ENCODE measurements at places on chromosomes 3 and 15.

GRCh38 chr3:53657651-53658050 lies 163.2 kb downstream of the CACNA1D start:
- no peak for DNase-seq

DNA sequence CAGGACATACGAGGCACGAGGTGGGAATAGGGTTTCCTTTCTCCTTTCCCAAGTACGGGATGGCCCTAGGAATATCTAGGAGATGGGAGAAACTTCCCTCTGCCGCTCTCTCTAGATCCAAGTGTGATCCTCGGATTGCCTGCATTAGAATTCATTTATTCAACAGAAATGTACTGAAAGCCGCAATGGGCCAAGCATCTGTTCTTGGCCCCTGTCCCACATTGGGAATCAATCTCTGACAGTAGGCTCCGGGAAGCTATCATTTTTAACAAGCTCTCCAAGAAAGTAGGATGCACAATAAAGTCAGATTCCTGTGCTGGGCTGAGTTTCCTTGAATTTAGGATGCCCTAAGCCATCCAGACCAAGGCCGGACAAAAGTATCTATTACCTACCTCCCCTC lies 37.2 kb upstream of the CA12 start:
- DNase-seq: no peak

- DNase-seq: no peak
Observed at GRCh38 chr15:65512807-65513416, 4.6 kb downstream of the DPP8 start.

GRCh38 chr3:147589016-147589415 lies 179.9 kb downstream of the ZIC1 start:
- DNase-seq: no peak

GRCh38 chr3:111848283-111848682 lies 10.8 kb upstream of the PHLDB2 start:
- no peak for DNase-seq

DNA sequence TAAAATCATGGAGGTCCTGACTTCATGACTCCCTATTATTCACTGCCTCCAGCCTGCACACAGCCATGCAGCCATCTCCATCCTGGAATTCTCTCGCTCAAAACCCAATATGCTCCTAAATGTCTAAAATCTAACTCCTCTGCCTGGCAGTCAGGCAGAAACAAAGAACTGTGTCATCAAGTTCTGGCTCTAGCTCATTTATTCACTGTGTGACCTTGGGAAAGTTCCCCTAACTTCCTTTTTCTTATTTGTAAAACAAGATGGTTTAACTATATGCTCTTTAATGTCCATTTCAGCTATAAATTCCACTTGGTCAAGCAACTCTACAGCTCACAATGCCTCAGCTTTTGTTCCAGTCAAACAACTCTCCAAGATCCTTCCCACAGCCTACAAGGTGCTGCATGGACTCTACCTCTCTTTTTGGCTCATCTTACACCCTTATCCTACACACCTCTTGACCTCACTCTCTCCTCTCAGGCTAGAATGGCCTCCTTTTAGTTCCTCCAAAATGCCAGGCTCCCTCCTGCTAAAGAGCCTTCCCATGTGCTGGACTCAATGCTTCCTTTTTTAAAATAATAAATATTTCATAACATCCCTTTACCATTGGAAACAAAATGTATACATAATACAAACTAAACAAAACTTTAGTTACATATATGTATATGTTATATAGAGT lies 16.4 kb downstream of the PIK3CB start:
- DNase-seq: no peak

DNA sequence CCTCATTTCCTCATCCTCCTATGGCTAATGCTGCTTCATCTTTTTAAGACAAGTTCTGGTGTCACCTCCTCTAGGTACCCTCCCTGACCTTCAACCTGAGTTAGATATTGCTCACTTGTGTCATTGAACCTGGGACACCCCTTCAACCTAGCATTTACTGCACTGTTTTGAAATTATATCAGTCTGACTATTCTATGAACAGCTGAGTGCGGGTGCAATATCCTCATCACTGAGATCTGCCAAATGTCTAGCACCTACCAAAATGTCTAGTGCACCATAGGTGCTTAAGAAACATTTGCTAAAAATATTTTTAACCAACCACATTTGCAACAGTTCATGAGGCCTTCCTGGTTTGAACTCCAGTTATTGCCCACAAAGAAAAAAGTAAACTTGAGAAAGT lies 34.5 kb downstream of the RETNLB start:
- DNase-seq: no peak

DNA sequence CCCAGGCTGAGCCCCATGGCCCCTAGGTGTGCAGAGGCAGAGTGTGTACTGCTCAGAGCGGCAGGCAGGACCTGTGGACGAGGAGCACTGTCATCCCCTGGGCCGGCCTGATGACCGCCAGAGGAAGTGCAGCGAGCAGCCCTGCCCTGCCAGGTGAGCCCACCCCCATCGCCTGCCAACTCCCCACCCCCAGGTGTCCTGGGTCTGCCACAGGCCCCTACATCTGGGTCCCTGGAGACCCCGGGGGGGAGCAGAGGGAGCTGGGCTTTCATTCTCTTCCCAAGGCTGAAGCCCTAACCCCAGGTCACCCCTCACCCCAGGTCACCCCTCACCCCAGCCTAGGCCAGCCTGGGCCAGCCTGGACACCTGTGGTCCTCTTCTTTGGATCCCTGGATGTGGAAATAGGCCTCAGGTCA lies 93.1 kb downstream of the TBC1D2B start:
- DNase-seq: no peak

- no peak for DNase-seq
Observed at GRCh38 chr3:125622381-125622791, 27.1 kb upstream of the OSBPL11 start.

- DNase-seq: no peak
Observed at GRCh38 chr3:37627951-37628620, 233.6 kb upstream of the CTDSPL start.

GRCh38 chr15:56798639-56799038 lies 65.3 kb upstream of the ZNF280D start:
- DNase-seq: no peak

- DNase-seq: peak; percentile 51
Observed at GRCh38 chr15:62742409-62743171, 300.0 kb upstream of the TPM1 start.

DNA sequence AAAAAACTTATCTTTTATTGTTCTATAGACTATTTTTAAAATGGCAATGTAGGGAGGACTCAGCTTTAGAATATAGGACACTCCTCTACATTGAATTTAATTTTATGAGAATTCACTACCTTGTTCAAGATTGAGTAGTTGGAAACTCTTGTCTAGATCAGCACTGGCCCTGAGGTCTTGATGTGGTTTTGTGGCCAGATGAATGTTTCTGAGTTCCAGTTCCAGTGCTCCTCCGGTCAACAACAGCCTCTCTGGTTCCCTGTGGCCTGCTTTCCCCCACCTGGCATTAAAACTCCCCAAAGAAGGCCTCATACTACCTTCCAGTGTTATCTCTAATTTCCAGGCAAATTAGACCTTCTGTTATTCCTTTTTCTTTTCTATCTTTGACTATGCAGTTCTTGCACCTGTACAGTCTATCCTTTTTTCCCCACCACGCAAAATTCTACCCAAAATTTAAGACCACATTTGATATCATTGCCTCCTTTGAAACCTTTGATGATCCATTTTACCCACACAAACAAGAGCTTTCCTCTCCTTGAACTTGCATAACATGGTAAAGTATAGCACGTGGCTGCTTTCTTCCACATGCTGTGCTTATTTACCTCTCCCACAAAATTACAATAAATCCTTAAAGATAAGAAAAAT lies 9.6 kb upstream of the ANP32A start:
- DNase-seq: no peak

DNA sequence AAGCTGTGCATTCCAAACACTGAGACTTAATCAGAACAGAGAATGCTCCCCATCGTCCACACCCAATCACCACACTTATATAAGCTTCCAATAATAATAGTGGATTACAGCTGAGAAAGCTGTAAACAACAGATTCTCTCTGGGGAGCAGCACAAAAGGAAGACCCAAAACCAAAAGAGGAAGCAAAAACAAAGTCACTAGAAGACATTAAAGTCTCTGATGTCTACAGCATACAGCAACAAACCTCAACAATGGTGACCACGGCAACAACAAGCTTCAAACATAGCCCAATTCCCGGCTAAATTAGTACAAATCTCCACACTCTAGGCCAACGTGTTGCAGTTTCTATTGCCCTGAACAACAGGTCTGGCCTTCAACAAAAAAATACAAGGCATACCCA lies 37.7 kb downstream of the ZDHHC23 start:
- DNase-seq: no peak

GRCh38 chr15:74937590-74938371 lies at the start of gene COX5A:
TSS of gene COX5A (minus strand) at chr15:74938073. CDS start at chr15:74938014, 59 bp downstream.
- DNase-seq: peak; percentile 85

- no peak for DNase-seq
Observed at GRCh38 chr3:143856252-143856970, 8.1 kb upstream of the SLC9A9 start.

GRCh38 chr3:191314109-191314728 lies 15.0 kb upstream of the CCDC50 start:
- no peak for DNase-seq

DNA sequence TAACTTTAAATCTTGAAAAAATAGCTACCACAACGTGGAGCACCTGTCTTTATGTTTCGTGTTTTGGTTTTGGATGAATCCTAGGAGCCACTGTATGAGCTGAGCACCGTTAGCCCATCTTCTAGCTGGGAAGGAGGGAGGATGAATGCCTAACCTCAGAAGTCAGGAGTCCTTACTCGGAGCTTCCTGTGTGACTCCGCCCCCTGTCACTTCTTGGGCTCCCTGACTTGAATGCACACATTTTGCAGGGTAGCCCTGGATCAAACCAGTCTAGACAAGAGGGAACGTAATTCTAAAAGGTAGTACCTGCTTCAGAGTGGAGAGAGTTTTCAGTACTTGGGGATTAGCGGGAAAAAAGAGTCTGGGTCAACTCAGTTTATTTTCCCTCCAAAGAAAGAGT lies 5.3 kb downstream of the GABRA5 start:
- no peak for DNase-seq

GRCh38 chr3:195823999-195824398 lies 12.3 kb upstream of the MUC4 start:
- no peak for DNase-seq

DNA sequence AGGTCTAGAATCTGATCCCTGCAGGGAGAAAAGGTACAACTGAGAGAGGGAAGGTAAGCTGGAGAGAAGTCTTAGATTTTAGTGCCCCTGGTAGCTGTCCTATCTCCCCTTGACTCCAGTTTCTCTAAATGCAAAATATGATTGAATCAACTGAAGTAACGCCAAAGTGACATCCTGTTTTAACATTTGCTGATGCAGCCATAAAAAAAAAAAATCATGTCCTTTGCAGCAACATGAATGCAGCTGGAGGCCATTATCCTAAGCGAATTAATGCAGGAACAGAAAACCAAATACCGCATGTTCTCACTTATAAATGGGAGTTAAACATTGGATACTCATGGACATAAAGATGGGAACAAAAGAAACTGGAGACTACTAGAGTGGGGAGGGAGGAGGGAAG lies 42.4 kb upstream of the LCTL start:
- no peak for DNase-seq

DNA sequence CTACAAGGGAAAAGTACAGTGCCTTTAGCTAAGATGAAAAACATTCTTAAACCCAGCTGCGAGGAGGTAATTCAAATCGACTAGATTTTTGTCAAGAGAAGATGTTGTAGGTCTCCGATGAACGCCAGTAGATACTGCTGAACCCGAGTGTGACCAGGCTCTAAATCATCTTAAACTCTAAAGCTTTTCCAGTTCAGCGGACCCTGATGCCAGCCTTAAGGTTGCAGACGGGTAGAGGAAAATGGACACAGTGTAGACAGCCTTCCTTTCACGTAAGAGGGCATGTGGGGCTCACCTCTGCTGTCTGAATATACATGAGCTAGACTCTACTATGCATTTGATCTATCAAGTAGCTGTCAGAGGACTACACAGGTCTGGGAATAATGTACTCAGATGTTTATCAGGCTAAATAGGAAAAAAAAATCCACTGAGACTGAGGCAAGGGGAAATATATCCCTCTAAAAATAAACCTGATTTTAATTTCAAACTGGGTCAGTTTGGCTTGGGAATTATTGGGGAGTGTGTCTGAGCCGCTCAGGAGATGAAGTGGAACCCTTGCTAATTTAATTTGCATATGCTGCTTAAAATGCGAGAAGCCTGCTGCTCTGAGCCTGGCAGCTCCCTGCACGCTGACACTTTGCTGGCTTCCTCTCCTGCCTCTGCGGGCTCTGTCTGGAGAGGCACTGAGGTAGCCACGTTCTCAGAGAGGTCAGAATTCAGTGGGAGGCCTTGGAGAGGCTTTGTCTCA lies 151.9 kb downstream of the CADPS start:
- no peak for DNase-seq

- DNase-seq: no peak
Observed at GRCh38 chr3:73144276-73144675, 82.8 kb downstream of the EBLN2 start.

- no peak for DNase-seq
Observed at GRCh38 chr15:68369931-68370767, 61.8 kb downstream of the ITGA11 start.

GRCh38 chr15:32721596-32721995 lies 3.8 kb downstream of the GREM1 start:
- no peak for DNase-seq

DNA sequence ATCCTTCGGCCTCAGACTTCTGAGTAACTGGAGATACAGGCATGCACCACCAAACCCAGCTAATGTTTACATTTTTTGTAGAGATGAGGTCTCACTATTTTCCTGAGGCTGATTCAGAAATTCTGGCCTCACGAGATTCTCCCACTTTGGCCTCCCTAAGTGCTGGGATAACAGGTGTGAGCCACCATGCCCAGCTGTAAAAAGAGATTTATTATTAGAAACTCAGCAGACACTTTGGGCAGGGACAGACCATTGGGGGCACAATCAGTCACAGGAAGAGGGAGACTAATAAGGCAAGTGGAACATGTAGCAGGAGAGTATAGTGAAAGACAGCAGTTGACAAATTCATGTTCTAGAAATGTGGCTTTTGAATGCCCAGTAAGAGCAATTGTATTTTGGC lies 249.2 kb downstream of the CBLB start:
- DNase-seq: no peak

GRCh38 chr3:182244222-182244971 lies 532.7 kb downstream of the SOX2 start:
- no peak for DNase-seq

DNA sequence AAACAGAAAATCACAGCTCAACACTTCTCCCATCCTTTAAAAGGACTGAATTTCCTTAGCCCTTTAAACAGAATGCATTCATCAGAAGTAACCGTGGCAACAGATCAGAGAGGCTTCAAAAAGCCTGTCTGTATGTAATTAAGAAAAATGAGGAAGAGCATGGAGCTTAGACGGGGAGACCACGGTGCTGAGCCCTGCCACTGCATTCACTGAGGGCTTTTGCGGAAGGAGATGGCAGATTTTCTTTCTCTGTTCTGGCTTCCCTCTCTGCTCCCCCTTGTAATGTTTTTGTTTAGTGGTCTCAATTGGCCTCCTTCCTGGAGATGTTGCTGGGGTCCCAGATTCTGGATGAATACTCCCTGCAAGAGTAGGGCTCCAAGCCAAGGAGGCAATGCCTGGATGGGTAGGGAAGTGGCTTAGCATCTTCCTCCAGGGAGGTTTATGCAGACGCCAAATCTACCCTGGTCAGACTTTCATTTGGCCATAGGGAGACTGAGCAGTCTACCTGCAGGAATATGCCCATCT lies 332.9 kb downstream of the EPHB1 start:
- no peak for DNase-seq

Data from T-helper 2 cell (primary cell).